ENCODE measurements at places on chromosomes 2 and 18. TPM values are rescaled to one million over a fixed set of nuclear protein-coding genes. Genes with fewer than 3 reads are reported as not detected.

DNA sequence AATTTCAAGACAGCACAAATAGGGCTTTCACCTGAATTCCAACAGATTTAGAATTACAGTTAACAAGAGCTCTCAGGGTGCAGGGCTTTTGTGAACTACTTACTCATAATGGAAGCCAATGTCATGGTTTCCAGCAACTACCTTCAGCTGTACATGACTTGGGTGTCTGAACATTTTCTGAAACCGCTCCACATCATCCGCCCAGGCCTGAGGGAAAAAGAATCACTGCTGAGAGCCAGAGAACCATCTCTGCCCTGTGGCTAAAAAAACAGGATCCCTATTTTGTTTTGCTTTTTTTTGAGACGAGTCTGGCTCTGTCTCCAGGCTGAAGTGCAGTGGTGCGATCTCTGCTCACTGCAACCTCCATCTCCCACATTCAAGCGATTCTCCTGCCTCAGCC, 18.8 kb downstream of the MPPE1 start:
- H3K27ac ChIP-seq: no peak overlapping the region
- peaks cover 42% of the 10 kb centered on the region for H3K36me3 ChIP-seq
- H3K4me3 ChIP-seq: no peak overlapping the region
- peaks cover 4% of the 10 kb centered on the region for H3K4me1 ChIP-seq

- H3K4me1 ChIP-seq: no peaks in the 10 kb centered on the region
- 0 out of 2 replicates have a peak, but pooled peaks cover under 1% of the 10 kb centered on the region for H3K27me3 ChIP-seq
- DNase-seq: peak; percentile 29
- no peak overlapping the region for H3K4me3 ChIP-seq
- no peak overlapping the region for H3K27ac ChIP-seq
- H3K36me3 ChIP-seq: no peaks in the 10 kb centered on the region
Measured at GRCh38 chr2:121810959-121811853, 55.8 kb downstream of the TSN start.

DNA sequence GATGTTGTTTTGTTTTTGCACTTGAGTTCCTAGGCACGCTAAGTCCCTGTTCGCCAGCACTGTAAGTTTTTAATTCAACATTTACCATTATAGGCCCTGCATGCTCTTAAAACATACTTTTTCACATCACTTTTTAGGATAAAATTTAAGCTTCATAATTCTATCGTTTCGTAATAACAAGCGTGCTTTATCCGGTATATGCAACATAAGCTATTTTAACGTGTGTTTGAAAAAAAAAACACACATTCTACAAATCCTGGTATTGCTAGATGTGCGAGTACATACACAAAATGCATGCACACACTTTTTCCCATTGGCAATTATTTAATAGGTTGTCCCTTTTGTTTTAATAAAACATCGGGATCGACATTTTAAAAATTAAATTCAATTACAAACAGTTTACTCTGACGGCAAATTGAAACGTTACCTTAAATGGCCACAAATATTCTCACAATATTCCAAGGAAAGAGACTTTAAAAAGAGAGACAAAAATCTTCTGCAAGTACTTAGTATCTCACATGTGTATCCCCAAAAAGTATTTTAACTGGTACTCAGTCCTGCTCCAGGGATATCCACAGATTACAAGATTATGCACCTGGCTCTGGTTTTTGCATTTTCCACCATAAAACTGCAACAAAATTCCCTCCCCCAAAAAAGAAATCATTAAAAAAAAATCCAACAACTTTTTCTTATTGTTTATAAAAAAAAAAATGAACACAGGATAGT, 1.0 kb upstream of the TCF4 start:
- no peaks in the 10 kb centered on the region for H3K27me3 ChIP-seq
- H3K27ac ChIP-seq: peak overlapping the region; percentile 69
- peaks cover 23% of the 10 kb centered on the region for H3K4me1 ChIP-seq
- no peak for DNase-seq

- H3K4me1 ChIP-seq: no peaks in the 10 kb centered on the region
- H3K27ac ChIP-seq: no peak overlapping the region
- DNase-seq: no peak
- no peaks in the 10 kb centered on the region for H3K27me3 ChIP-seq
Measured at GRCh38 chr2:18762667-18763066, 173.3 kb upstream of the NT5C1B start.

DNA sequence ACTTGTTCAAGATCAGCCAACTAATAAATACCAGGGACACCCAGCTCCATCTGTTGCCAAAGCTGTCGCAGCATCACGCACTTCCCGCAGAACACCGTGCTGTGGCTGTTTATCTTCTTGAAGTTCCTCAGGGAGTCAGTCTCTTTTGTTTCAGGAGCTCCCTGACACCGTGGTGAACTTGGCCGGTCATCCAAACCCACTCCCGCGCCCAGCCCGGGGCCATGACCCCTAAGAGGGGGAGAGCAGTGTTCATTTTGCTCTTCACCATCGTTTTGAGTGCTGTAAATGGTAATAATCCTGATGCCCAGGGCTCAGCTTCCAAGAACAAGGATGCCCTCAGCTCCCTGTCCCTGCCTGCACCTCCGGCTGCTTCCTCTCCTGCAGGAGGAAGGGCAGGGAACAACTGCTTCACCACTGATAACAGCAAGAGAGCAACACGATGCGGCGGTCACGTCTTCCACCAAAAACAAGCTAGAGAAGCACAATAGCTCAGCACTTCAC, 131.4 kb downstream of the SEPTIN10 start:
- no peak overlapping the region for H3K27ac ChIP-seq
- H3K4me1 ChIP-seq: peaks cover 48% of the 10 kb centered on the region
- no peak for DNase-seq
- no peak overlapping the region for H3K4me3 ChIP-seq
- no peaks in the 10 kb centered on the region for H3K27me3 ChIP-seq

- no peak overlapping the region for H3K27ac ChIP-seq
- no peaks in the 10 kb centered on the region for H3K36me3 ChIP-seq
- peaks cover 16% of the 10 kb centered on the region for H3K4me1 ChIP-seq
Measured at GRCh38 chr2:64727013-64727767, 73.5 kb upstream of the SERTAD2 start.

GRCh38 chr2:171530378-171530777, 8.1 kb downstream of the CYBRD1 start:
- H3K27me3 ChIP-seq: no peaks in the 10 kb centered on the region
- H3K4me1 ChIP-seq: peaks cover 28% of the 10 kb centered on the region
- H3K4me3 ChIP-seq: no peak overlapping the region
- H3K36me3 ChIP-seq: peaks cover 5% of the 10 kb centered on the region
- H3K27ac ChIP-seq: no peak overlapping the region

- H3K4me1 ChIP-seq: no peaks in the 10 kb centered on the region
- no peaks in the 10 kb centered on the region for H3K36me3 ChIP-seq
- H3K27me3 ChIP-seq: no peaks in the 10 kb centered on the region
- no peak for DNase-seq
- no peak overlapping the region for H3K4me3 ChIP-seq
Measured at GRCh38 chr18:24989760-24990593, 362.0 kb downstream of the ZNF521 start.

DNA sequence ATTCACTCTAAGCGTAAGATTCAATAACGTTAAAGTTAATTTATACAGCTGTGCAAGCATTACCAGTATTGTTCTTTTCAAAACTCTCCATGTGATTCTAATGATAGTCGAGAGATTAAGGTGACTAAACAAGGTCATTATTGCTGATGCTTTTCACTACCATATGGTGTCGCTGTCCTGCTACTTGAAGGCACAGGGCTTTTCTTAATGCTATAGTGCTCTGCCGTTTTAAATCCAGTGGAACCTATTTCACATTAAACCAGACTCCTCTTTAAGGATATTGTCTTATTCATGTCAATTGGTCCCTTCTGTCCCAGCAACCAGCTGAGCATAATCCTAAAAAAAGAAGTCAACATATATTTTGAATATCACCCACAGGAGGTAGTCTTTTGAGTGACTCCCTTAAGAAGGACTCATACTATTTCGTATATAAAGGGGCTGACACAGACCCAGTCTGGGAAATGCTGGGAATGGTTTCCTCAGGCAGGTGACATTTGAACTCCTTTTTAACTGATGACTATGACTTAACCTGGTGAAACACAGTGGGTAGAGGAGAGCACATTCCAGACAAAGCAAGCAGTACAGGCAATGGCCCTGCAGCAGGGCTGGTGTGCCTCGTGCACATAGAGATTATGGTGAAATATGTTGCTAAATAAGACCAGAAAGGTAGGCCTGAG, 53.9 kb upstream of the CYTIP start:
- H3K4me1 ChIP-seq: no peaks in the 10 kb centered on the region
- H3K36me3 ChIP-seq: no peaks in the 10 kb centered on the region
- H3K4me3 ChIP-seq: no peak overlapping the region
- DNase-seq: no peak

- peaks cover 13% of the 10 kb centered on the region for H3K4me1 ChIP-seq
- H3K27ac ChIP-seq: no peak overlapping the region
- DNase-seq: no peak
Measured at GRCh38 chr2:83071914-83072313, 1387.2 kb downstream of the SUCLG1 start.

DNA sequence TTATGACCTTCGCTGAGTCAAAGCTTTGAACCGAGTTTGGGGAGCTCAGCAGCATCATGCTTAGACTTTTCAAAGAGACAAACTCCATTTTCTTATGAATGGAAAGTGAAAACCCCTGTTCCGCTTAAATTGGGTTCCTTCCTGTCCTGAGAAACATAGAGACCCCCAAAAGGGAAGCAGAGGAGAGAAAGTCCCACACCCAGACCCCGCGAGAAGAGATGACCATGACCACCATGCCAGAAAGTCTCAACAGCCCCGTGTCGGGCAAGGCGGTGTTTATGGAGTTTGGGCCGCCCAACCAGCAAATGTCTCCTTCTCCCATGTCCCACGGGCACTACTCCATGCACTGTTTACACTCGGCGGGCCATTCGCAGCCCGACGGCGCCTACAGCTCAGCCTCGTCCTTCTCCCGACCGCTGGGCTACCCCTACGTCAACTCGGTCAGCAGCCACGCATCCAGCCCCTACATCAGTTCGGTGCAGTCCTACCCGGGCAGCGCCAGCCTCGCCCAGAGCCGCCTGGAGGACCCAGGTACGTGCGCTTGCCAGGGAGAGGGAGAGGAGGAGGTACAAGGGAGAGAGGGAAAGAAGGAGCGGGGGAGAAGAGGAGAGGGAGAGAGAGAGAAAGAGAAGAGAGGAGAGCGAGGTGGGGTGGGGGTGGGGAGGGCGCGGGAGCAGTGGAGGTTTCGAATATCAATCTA, at the start of gene DLX1:
TSS of gene DLX1 (plus strand) at position 48 of the 700 bp plus-strand sequence. CDS start at position 219, 171 bp downstream.
- peaks cover 16% of the 10 kb centered on the region for H3K36me3 ChIP-seq
- H3K4me1 ChIP-seq: peaks cover 15% of the 10 kb centered on the region
- peak; percentile 94 for DNase-seq

DNA sequence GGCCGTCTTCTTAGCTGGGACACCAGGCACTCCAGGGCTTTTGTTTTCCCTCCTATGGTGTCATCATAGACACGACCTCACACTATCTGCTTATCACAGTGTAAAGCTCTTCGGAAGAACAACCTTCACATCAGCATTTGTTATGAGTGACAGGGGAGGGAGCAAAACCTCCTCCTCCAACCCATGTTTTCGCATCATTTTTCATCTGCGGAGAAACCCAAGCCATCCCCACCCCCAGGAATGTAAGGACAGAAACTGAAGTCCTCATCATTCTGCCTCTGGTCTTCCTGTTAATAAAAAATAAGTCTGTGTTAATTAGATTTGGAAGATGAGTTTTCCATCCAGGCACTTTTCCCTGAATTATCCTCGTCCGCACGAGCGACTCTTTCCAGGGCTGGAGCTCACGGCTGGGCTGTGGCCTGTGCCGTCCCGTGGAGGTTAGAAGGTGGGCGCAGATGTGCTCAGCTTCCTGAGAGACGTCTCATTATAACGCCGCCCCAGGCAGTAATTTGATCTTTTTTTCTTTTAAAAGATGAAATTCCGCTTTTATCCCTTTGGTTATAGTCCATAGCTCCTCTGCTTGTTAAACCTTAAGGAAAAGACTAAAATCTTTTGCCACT, 101.6 kb upstream of the TMEM18 start:
- no peaks in the 10 kb centered on the region for H3K36me3 ChIP-seq
- no peak overlapping the region for H3K4me3 ChIP-seq
- DNase-seq: no peak
- H3K4me1 ChIP-seq: peaks cover 10% of the 10 kb centered on the region
- no peaks in the 10 kb centered on the region for H3K27me3 ChIP-seq

GRCh38 chr18:55501982-55502710, 85.8 kb downstream of the TCF4 start:
- H3K4me1 ChIP-seq: peaks cover 53% of the 10 kb centered on the region
- H3K36me3 ChIP-seq: no peaks in the 10 kb centered on the region
- no peaks in the 10 kb centered on the region for H3K27me3 ChIP-seq
- H3K4me3 ChIP-seq: no peak overlapping the region
- no peak for DNase-seq
- peak overlapping the region; percentile 53 for H3K27ac ChIP-seq

- no peaks in the 10 kb centered on the region for H3K27me3 ChIP-seq
- no peak overlapping the region for H3K4me3 ChIP-seq
- H3K36me3 ChIP-seq: peaks cover 14% of the 10 kb centered on the region
- H3K4me1 ChIP-seq: peaks cover 6% of the 10 kb centered on the region
Measured at GRCh38 chr2:168116448-168116847, 130.9 kb downstream of the STK39 start.

DNA sequence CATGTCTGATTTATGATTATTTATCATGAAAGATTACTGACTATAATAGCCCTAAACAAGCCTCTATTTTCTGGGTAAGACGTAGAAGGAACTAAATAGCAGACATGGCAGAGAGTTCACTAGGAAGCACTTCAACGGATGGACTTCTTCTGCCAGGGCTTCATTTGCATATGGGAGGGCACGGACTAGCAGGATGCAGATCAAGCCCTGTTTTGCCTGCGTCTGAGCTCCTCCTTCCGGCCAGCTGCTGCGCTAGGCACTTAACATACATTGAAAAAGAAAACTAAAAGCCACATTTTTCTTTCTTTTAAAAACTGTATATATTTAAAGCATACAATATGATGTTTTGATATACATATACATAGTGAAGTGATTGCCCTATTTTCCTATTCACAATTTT, 340.0 kb upstream of the MEX3C start:
- H3K4me1 ChIP-seq: no peaks in the 10 kb centered on the region
- no peak overlapping the region for H3K27ac ChIP-seq
- DNase-seq: no peak

DNA sequence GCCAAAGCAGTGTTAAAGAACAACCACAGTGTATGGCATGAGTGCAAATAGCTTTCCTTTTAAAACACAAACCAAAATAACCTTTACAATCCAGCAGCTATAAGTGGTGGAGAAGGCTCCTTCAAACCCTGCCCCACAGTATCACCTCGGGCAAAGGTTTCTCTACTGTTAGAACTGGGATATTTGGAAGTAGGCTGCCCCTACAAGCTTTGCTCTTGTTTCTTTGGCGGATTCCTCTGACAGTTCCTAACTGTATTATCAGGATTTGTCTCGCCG, 214.8 kb downstream of the ZNF521 start:
- no peak overlapping the region for H3K27ac ChIP-seq
- no peaks in the 10 kb centered on the region for H3K27me3 ChIP-seq
- no peaks in the 10 kb centered on the region for H3K36me3 ChIP-seq
- no peak for DNase-seq

Gene NT5C1B
- total RNA-seq: not detected

Gene IL1F10
- not detected for total RNA-seq

Gene MORN2
- total RNA-seq: 35.3 TPM

Gene THOC1
- 42.2 TPM for total RNA-seq

Gene ZNF892
- 1.9 TPM for total RNA-seq

Gene TUBA3E
- not detected for total RNA-seq
